ENCODE measurements at places on chromosomes 5 and 9. TPM values are rescaled to one million over a fixed set of nuclear protein-coding genes. Genes with fewer than 3 reads are reported as not detected.

Gene NOXA1
- total RNA-seq: 2.4 TPM

- no peak for DNase-seq
These were observed 13.3 kb downstream of the PDGFRB start for GRCh38 chr5:150142185-150142958.

DNA sequence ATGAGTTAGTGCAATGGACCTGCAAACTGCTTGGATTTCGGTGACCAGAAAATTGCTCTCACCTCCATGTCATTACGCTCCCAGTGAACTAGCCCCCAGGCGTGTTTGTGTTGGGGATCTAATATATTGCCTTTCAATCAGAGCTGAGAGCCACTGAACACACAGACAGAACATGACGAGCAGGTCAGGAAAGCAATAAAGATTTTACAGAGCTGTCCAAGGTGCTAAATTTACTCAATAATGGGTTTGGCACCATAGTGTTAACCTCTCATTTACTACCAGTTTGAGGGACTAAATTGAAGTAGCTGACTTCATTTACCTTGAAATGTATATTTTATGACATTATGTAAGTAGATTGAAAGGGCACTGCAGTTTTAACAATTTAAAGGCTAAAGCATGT, 383.0 kb downstream of the EBF1 start:
- no peak for DNase-seq

DNA sequence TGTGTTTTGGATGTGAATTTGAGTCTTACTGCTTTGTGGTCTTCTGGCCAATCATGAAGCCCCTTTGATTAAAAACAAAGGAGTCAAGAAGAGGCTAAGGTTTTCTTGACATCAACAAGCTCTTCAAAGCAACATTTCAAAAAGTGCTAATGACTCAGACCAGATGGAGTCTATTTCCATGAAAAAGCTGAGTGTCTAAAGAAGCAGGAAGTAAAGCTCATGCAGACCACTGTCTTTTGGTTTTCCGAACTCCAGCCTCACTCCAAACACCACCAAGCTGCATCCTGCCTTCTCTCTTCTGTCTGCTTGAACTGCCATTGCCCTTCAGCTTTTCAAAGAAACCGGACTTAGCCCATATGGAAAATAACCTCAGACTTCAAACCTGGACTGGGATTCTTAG, 115.2 kb downstream of the PRDM6 start:
- no peak for DNase-seq

DNA sequence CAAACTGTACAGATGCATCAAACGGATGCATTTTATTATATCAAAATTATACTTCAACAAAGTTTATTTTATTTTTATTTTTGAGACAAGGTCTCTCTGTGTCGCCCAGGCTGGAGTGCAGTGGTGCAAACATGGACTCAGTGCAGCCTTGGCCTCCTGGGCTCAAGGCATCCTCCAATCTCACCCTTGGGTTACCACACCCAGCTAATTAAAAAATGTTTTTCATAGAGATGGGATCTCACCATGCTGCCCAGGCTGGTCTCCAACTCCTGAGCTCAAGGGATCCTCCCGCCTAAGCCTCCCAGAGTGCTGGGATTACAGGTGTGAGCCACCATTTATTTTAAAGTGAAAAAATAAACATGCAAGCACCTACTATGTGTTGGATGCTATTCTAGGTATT, 40.1 kb upstream of the STXBP1 start:
- no peak for DNase-seq

- DNase-seq: no peak
These were observed 65.0 kb downstream of the SLC1A1 start for GRCh38 chr9:4555236-4555635.

All from omental fat pad (tissue), 4 donors.